ENCODE measurements at places on chromosomes 2 and 18.

- no peak for DNase-seq
These were observed 538.9 kb upstream of the REG3G start for GRCh38 chr2:78486565-78486964.

- no peak for DNase-seq
These were observed 3.3 kb downstream of the TPGS2 start for GRCh38 chr18:36825526-36825925.

- peak; percentile 44 for DNase-seq
These were observed 776 bp downstream of the EMILIN2 start for GRCh38 chr18:2847317-2848246.

- DNase-seq: no peak
These were observed 250.7 kb downstream of the IKZF2 start for GRCh38 chr2:212900715-212901114.

- DNase-seq: no peak
These were observed 120.4 kb downstream of the DCDC2C start for GRCh38 chr2:3823748-3824147.

- no peak for DNase-seq
These were observed 6.1 kb upstream of the CCDC178 start for GRCh38 chr18:33446604-33447003.

GRCh38 chr18:58813561-58814225 is 51.0 kb upstream of the ZNF532 start:
- no peak for DNase-seq

DNA sequence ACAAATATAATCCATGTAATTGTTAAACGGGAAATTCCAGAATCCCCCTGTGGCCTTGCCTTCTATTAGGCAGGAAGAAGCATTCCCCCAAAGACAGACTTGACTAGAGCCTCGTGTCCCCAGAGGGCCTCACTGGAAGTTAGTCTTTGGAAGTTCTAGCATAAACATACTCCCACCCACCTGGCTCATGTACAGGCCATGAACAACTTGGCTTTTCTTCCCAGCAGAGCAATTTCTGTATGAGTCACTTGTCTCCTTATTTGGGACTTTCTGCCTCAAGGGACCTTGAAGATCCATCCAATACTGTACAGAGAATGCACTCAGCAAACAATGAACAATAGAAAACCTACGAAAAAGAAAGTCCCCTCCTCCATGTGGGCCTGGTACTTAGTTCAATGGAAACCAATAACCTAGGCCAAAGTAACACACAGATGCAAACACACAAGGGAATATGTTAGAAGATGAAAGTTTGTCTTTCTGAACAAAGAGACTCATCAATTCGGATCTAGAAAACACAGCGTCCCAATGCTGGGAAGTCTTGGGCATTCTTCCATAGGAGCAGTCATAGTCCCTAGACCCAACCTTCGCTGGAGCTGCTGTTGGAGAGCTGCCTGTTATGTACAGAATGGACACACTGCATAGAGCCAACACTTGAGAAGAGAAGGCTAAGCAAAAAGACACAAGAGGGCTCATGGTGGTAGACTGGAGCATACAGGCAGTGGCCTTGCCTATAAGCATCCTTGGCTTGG is 303.5 kb downstream of the HRH4 start:
- DNase-seq: no peak

DNA sequence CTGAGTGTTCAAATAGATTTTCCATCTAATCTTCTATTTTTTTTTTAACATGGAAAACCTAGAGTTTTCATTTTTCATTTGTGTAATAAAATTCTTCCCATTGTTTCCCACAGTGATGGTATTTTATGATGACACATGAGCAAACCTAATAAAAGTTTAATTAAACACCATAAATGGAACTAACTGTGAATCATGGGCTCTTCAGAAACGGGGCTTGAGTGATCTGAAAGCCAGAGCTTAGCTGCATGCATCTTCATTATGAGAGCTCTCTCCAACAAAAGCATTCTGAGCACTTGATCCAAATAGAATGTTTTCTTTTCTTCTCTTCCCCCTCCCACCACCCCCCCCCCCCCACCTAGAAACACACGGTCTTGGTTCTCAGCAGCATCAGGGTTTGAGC is 82.1 kb upstream of the REV1 start:
- DNase-seq: no peak

DNA sequence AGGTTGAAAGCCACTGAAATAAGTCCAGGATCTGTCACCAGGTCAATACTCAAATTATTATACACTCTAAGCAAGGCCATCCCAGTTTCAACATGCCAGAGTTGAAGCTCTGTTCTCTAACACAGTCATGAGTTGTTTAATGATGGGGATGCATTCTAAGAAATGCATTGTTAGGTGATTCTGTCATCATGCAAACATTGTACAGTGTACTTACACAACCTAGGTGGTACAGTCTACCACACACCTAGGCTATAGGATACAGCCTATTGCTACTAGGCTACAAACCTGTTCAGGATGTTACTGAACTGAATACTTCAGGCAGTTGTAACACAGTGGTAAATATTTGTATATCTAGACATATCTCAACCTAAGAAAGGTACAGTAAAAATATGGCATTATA is 162.2 kb downstream of the BAZ2B start:
- no peak for DNase-seq
